Astrocyte (in vitro differentiated cells and primary cell): ENCODE measurements at places on chromosomes 4 and X.
A peak's percentile ranks its signal among the peaks of the same experiment; 100 is the strongest.

DNA sequence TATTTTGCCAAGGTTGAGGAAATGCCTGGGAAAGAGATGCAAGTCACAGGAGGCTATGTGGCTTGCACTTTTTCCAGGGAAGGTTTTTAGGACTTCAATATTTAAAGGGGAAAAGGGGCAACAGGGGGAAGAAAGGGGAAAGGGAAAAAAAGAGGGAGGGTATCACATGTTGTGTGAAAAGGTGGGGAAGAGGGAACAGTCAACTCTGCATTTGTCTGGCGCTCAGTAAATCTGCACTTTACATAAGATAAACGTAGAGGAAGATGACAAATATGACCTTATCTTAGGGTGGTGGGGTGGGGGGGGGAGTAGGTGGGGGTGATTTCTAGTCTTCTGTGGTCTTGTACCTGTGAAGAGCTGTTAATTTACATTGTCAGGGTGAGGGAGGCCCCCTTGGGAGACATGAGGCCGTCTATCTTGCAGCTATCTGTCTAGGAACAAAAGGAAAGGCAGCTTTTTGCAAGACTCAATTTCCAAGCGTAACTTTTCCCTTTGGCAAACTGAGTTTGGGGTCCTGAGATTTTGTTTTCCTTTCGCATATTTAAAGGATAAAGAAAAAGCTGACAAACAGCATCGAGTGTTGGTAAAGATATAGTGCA lies 71.5 kb upstream of the UCP1 start:
- H3K4me1 ChIP-seq: peaks cover 8% of the 10 kb centered on the region
- H3K27me3 ChIP-seq: no peaks in the 10 kb centered on the region
- H3K27ac ChIP-seq: no peak overlapping the region

GRCh38 chrX:20479048-20479447 lies 212.3 kb upstream of the RPS6KA3 start:
- DNase-seq: no peak
- H3K27ac ChIP-seq: no peak overlapping the region
- H3K4me1 ChIP-seq: no peaks in the 10 kb centered on the region

DNA sequence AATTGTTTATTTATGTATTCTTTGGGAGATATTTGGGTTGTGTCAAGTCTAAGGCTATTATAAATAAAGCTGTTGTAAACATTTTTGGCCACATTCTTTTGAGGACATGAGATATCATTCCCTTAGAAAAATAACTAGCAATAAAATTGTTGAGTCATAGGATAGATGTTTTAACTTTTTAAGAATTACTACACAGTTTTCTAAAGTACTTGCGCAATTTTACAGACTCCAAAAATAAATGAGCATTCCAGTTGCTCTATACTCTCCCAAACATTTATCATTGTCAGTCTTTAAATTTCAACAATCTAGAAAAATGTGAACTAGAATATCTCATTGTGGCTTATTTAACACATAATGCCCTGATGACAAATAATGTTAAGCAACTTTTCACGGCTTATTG lies 189.1 kb upstream of the ADGRL3 start:
- H3K27me3 ChIP-seq: no peaks in the 10 kb centered on the region
- no peak overlapping the region for H3K27ac ChIP-seq
- H3K4me3 ChIP-seq: no peak overlapping the region
- H3K36me3 ChIP-seq: no peaks in the 10 kb centered on the region
- DNase-seq: peak; percentile 4

GRCh38 chr4:145860897-145861296 lies 77.7 kb downstream of the ZNF827 start:
- no peak for DNase-seq
- H3K4me1 ChIP-seq: no peaks in the 10 kb centered on the region
- H3K27me3 ChIP-seq: no peaks in the 10 kb centered on the region
- H3K27ac ChIP-seq: no peak overlapping the region
- no peak overlapping the region for H3K4me3 ChIP-seq
- peaks cover 8% of the 10 kb centered on the region for H3K36me3 ChIP-seq

DNA sequence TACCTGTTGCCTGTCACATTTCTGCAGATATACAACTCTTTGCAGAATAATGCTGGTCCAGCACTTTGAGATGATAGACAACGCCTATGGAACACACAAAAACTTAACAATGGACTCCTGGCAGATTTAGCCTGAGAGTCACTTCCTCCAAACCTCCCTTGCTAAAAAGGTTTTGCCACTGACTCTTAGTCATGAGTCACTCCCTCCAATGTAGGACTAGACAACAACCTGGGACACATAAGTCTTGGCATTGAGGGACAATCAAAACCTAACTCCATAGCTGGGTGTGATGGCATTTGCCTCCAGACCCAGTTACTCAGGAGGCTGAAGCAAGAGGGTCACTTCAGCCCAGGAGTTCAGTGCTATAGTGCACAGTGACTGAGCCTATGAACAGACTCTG lies 22.0 kb upstream of the EIF4E start:
- no peak overlapping the region for H3K4me3 ChIP-seq
- H3K27me3 ChIP-seq: no peaks in the 10 kb centered on the region
- no peaks in the 10 kb centered on the region for H3K36me3 ChIP-seq

GRCh38 chr4:184938871-184939270 lies 79.4 kb upstream of the HELT start:
- no peak for DNase-seq
- H3K27ac ChIP-seq: no peak overlapping the region
- H3K36me3 ChIP-seq: no peaks in the 10 kb centered on the region
- no peaks in the 10 kb centered on the region for H3K4me1 ChIP-seq
- no peaks in the 10 kb centered on the region for H3K27me3 ChIP-seq
- H3K4me3 ChIP-seq: no peak overlapping the region

GRCh38 chr4:13529128-13529919 lies 15.0 kb downstream of the NKX3-2 start:
- H3K4me1 ChIP-seq: peaks cover 7% of the 10 kb centered on the region
- H3K27me3 ChIP-seq: peaks cover 97% of the 10 kb centered on the region
- DNase-seq: no peak
- no peaks in the 10 kb centered on the region for H3K36me3 ChIP-seq
- H3K27ac ChIP-seq: no peak overlapping the region
- H3K4me3 ChIP-seq: no peak overlapping the region

GRCh38 chr4:39888541-39888940 lies 89.2 kb downstream of the PDS5A start:
- H3K4me1 ChIP-seq: no peaks in the 10 kb centered on the region
- DNase-seq: no peak
- H3K27me3 ChIP-seq: no peaks in the 10 kb centered on the region

DNA sequence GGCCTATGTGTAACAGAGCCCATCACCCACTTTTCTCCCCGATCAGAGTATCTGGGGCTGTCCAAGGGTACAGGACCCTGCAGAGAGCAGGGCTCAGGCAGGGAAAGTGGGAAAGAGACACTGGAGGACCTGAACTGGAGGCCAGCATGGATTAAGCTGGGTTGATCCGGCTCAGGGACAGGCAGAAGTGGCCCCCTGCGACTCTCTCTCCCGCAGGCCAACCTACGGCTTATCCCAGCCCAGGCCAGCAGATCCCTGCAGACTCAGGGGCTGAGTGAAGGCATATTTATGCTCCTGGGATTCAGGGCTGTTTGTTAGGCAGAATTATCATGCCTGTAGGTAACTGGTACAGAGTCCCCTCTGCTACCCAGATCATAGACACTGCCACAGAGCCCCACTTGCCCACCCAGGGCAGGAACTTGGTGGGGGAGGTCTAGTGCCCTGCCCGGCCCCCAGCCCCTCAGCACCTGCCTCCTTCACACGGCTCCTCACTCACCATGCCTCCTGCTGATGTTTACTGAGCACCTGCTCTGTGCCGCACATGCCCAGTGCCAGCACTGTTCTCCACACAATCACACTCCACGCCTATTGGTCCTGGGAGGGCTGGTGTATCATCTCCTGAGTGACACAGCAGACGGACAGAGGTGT lies 87.3 kb downstream of the ADRA2C start:
- H3K27ac ChIP-seq: no peak overlapping the region
- H3K4me1 ChIP-seq: no peaks in the 10 kb centered on the region
- no peak overlapping the region for H3K4me3 ChIP-seq
- H3K27me3 ChIP-seq: peaks cover 2% of the 10 kb centered on the region
- no peaks in the 10 kb centered on the region for H3K36me3 ChIP-seq
